ENCODE measurements at places on chromosomes 12 and 14.

DNA sequence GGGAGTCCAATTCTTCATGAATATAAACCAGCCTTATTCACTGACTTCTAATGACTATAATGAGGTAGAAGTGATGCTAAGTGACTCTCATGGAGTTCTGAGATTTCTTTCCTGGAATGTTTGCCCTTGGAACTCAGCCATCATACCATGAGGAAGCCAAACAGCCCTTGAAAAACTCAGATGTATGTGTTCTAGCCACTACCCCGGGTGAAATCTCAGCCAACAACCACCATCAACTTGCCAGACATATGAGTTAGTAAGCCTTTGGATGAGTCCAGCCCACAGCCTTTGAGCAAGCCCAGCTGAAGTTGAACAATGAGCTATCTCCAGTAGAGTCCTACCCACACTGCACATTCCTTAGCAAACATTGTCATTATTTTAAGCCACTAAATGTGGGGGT is 149.5 kb downstream of the SLC6A15 start:
- DNase-seq, result no peak

DNA sequence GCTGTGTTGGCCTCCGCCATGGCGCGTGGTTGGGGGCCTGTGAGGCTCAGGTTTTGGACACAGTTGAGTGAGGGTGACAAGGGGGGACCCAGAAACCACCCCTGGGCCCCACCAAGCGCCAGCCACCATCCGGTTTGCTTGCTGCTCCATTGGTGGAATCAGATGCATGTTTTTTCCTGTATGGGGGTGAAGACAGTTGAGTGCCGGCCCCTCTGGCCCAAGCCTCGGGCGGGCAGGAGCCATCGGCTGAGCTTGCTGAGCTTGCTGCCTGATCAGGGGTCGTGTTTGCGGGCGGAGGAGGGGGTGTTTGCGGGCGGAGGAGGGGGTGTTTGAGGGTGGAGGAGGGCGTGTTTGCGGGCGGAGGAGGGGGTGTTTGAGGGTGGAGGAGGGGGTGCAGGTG is 6.4 kb downstream of the PGAM5 start:
- DNase-seq, result no peak

DNA sequence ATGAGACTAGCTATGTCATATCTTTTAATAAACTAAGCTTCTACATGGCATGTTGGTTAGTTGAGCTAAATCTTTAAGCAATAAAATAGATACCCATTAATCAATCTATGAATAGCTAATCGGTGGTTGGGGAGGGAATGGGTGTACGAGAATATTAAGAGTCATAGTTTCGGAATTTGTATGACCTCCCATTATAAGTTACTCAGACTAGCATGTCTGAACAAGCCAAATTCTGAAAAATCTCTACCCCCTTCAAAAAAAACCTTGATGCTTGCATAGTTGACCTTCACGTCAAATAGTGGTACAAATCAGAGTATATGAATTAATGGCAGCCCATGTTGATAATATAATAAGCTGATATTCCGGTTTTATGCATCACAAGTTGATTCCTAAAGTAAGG is 60.0 kb downstream of the PLEKHG7 start:
- no peak for DNase-seq

GRCh38 chr12:3743803-3744202 is 9.1 kb downstream of the CRACR2A start:
- DNase-seq, result no peak

GRCh38 chr14:22265319-22266141 is 323.5 kb downstream of the DAD1 start:
- DNase-seq, result peak; percentile 56

GRCh38 chr14:77761205-77761931 is 412 bp upstream of the SNW1 start:
- DNase-seq, result peak; percentile 39

GRCh38 chr12:118575730-118576129 is 199.4 kb downstream of the SUDS3 start:
- DNase-seq, result no peak

- DNase-seq, result peak; percentile 47
These were observed 35.2 kb downstream of the RNFT2 start for GRCh38 chr12:116773276-116773731.

DNA sequence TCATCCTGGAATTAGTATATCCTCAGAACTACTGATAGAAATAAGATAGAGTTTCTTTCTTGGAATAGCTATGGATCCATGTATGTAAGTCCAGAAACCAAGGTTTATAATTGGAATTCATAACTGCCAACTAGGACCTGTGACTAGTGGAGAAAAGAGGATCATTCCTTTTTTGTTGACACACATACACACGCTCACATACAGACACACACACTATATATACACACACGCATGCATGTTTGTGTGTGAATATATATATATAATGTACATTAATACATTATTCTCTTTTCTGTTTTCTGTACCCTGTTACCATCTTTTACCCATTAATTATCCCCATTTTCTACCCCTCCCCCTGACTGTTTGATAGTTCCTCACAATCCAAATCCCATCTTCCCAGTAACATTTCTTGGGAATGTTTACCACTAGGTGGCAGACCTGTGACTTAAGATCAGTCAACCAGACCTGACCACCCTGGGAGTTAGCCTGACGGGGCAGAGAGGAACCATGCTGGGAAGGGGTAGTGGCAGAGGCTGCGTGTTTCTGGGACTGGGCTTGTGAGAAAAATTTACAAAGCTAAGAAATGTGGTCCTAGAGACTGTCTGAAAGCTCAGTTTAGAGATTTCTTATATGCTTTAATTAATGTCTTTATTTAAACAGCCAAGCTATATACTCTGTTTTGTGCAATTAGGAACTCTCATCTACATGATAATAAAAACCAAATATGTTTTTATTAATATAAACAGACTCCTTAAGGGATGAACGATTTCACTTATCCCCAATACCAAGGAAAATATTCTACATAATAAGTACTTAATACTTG is 308.0 kb downstream of the PPFIA2 start:
- DNase-seq, result peak; percentile 72

DNA sequence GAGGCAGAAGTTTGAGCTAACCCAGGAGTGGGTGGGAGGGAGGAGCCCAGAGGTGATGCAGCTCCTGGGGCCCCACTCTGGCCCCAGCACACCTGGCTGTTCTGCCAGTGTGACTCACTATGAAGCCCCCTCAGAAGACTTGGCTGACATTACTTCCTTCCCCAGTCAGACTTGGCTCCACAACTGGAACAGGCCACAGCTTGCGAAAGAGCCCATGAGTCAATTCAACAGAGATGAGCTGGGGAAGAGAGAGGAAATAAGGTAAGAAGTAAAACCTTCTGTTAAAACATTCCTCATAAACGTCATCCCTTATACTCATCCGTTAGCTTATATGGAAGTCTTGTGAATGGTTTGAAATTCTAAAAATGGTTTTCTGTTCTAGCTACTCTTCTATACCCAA is 245.9 kb downstream of the ADAMTS20 start:
- peak; percentile 89 for DNase-seq

GRCh38 chr12:57485695-57486094 is 2.2 kb upstream of the MARS1 start:
- DNase-seq, result no peak

- peak; percentile 20 for DNase-seq
These were observed 126.1 kb downstream of the EPS8 start for GRCh38 chr12:15662983-15663659.

- DNase-seq, result no peak
These were observed 1.8 kb downstream of the B3GNT4 start for GRCh38 chr12:122205053-122205925.

- DNase-seq, result no peak
These were observed 2.0 kb downstream of the NFKBIA start for GRCh38 chr14:35402323-35403113.

DNA sequence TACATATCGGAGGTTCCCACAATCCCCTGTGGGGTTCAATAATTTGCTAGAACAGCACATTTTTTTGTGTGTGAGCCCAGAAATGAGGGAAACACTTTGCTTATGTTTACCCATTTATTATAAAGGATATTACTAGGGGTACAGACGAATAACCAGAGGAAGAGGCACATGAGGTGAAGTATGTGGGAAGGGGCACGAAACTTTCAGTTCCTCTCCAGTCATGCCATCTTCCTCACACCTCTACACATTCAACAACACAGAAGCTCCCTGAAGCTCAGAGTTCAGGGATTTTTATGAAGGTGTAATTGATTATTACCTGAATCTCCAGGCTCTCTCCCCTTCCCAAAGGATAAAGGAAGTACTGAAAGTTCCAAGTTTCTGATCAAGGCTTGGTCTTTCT is 30.2 kb upstream of the DYRK2 start:
- DNase-seq, result no peak

- no peak for DNase-seq
These were observed 32.6 kb upstream of the AACS start for GRCh38 chr12:125032466-125033152.

GRCh38 chr12:69239352-69239921 is at the start of gene CPSF6:
Gene CPSF6 (plus strand): TSS chr12:69239569. CDS start chr12:69239647, 78 bp downstream.
- peak; percentile 94 for DNase-seq

DNA sequence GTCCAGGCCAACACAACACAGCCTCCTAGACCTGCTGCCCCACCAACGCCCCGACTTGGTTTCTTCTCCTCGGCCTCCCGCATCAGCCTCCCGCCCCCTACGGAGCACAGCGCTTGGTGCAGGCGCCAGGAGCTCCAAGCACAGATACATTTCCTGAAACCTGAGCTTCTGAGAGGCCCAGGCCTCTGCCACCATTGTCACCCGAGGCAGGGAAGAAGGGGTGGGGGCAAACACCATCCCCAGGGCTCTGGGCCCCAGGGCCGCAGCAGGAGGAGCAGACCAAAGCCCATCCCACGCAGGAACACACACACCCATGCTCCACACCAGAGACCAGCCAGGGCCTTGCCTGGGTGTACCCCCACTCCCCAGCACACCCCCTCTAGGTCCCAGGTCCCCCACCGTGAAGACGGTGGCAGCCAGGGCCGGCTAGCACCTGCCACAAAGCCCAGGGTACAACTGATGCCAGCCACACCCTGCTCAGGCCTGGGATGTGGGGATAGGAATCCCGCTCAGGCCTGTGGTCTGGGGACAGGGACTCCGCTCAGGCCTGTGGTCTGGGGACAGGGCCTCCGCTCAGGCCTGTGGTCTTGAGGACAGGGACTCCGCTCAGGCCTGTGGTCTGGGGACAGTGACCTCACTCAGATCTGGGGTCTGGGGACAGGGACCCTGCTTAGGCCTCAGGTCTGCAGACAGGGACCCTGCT is 5.4 kb downstream of the JAG2 start:
- no peak for DNase-seq

- peak; percentile 97 for DNase-seq
These were observed 4.4 kb downstream of the AMHR2 start for GRCh38 chr12:53427905-53428594.
